ENCODE measurements at places on chromosomes 6 and 20. TPM values are rescaled to one million over a fixed set of nuclear protein-coding genes. Genes with fewer than 3 reads are reported as not detected.

- peaks cover 48% of the 10 kb centered on the region for H3K4me1 ChIP-seq
- no peaks in the 10 kb centered on the region for H3K36me3 ChIP-seq
- H3K27me3 ChIP-seq: no peaks in the 10 kb centered on the region
- peak overlapping the region; percentile 97 for H3K4me3 ChIP-seq
- DNase-seq: no peak
Measured at GRCh38 chr20:8018958-8019245, 659 bp downstream of the TMX4 start.

MRPS10 gene
- 38.8 TPM for total RNA-seq

DNA sequence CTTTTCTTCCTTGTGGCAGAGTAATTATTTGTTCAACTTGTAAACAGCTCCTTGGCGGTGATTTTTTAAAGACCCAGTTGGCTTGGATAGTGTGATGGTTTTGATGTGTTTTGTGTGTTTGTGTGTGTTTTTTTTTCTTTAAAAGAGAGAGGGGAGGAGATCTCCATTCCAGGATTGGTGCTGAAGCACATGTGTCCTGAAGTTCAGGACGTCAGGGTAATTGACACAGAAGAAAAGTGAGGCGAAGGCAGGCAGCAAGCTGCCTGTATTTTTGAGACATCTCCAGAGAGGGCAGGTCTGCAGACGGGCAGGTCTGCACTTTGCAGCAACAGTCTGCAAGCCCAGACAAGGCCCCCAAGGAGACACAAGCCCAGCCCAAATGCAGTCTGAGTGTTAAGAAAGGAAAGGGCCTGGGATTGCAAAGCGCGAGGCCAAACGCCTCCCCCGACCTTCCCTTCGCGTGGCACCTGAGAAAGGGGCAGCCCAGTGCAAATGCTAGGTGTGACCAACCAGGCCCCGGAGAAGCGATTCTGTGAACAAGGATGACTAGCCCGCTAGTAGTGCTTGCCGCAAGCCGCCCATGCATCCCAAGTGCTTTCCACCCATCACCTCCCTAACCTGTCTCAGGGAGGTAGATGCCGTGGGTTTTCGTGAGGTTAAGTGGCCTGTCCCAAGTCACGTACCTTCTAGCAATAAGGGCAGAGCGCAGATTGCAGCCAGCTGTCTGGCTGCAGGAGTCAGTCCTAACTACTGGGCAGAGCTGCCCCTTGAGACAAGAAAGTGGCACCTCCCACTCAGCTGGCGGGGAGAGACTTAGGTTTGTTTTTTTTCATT is 230.5 kb downstream of the ZMYND8 start:
- no peaks in the 10 kb centered on the region for H3K27me3 ChIP-seq
- H3K4me3 ChIP-seq: no peak overlapping the region
- peak overlapping the region; percentile 24 for H3K27ac ChIP-seq
- H3K4me1 ChIP-seq: peaks cover 33% of the 10 kb centered on the region

- H3K36me3 ChIP-seq: no peaks in the 10 kb centered on the region
- no peak overlapping the region for H3K4me3 ChIP-seq
- H3K27me3 ChIP-seq: no peaks in the 10 kb centered on the region
Measured at GRCh38 chr6:43855247-43855646, 85.2 kb downstream of the VEGFA start.

BEND3 gene
- 1.7 TPM for total RNA-seq

DNA sequence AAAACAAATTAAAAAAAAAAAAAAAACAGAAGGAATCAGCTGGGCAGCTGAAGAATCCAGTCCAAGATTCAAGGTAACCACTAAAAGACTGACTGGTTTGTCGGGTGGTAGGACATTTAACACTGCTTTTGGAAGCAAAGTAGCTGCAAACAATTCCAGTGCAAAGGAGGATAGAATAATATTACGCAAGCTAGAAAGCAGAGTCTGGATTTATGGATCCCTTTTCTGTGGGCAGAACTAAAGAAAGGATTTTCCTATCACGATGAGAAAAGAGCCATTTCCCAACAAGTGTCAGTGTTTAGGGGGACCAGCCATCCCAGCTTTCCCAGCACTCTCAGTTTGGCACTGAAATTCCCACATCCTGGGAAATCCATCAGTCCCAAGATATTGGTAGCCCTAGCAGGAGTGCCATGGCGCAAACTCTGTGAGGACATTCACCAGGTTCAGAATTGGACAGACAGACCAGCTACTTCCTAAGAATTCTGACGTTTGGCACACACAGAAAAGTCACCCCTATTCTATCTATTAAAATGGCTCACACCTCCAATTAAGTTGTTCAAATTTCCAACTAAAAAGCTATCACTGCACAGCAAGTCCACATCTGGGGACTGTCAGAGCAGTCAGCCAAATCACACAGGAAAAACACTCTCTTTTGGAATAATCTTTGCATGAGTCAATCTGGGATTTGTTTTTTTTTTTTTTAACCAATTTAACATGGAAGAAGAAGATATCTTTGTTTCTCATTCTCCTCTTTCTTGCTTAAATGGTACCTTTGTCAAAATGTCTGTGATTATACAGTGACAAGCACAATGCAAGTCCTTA is 356.8 kb upstream of the ARID1B start:
- peak; percentile 82 for DNase-seq
- no peak overlapping the region for H3K27ac ChIP-seq
- no peaks in the 10 kb centered on the region for H3K27me3 ChIP-seq
- H3K36me3 ChIP-seq: no peaks in the 10 kb centered on the region
